ENCODE measurements at places on chromosomes 2 and 18.
A peak's percentile ranks its signal among the peaks of the same experiment; 100 is the strongest.

GRCh38 chr2:42074661-42075060, 26.8 kb downstream of the PKDCC start:
- DNase-seq: no peak

DNA sequence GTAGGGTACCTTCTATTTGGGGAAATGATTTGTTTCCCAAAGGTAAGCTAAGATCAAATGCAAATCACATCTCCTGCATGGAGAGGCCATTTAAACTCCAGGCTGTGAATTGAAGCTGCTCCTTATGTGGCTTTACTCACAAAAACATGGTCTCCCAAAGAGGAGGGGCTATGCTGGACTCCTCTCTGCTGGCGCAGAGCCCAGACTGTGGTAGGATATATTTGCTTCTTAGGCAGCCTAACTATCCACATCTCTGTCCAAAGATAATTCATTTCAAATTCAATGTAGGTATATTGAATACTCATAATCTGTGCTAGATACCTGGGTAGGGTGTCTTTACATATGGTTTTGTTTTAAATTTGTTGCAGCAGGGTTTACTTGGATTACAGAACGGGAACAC, 358.5 kb downstream of the ALK start:
- DNase-seq: no peak

DNA sequence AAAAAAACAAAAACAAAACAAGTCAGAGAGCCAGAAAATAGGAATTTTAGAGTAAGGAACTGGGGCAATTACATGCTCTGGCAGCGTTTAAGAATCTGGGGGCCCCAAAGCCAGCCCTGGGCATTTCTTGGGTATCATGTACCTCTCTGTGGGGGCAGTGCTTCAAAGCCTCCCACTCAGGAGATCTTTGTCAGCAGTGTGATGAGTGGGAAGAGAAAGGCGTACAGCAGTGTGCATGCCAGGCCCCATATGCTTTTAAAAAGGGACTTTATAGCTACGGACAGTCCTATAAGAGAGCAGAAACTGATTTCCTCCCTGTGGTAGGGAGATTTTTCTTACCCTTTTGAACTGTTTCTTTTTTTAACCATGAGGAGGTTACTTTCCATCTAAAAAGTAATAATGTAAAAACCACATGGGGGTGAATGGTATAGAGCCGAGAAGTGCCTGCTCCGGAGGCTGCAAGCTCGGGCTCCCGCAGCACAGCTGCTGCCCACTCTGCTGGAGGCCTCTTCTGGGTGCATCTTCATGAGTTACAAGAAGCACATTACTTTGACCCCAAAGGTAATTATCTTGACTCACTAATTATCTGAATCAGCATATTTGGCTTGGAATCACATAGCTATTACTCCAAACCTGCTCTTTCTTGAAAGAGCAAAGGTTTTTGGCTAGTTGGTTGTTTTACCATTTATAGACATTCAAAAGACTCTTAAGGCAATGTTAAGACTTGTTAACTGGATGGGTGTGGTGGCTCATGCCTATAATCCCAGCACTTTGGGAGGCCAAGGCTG, 46.4 kb downstream of the PROC start:
- DNase-seq: no peak

GRCh38 chr2:167431949-167432348, 543.7 kb downstream of the XIRP2 start:
- DNase-seq: no peak

DNA sequence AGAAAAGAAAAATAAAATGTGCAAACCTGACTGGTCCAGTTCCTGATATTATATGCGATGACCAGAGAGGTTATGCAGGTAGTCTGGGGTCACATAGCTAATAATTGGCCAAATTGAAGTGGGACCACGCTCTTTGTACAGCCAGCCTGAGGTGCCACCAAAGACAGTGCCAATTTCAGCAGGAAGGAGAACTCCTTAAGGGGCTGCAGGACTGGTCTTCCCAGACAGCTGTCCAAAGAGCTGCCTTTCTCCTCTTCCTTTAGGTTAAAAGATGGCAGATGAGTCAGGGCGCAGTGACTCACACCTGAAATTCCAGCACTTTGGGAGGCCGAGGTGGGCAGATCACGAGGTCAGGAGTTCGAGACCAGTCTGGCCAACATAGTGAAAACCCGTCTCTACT, 95.5 kb downstream of the ACKR3 start:
- DNase-seq: no peak

GRCh38 chr18:46426021-46426678, 230.9 kb downstream of the LOXHD1 start:
- DNase-seq: no peak

DNA sequence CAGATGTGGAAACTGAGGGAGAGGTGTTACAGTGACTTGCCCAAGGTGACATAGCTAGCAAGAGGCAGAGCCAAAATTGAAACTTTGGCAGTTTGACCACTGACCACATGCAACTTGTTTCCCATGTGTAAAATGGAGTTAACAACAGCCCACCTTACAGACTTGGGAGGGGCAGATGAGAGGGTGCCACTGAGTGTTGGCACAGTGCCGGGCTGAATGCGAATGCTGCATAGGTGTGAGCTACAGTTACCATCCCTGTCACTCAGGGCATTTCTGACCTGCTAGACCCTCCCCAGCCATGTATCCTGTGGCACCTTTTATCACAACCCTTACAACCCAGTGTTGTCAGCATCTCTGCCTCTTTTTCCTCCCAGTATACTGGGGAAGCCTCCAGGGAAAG, 10.8 kb downstream of the SMARCAL1 start:
- DNase-seq: no peak

GRCh38 chr2:162188451-162188850, 36.4 kb upstream of the GCG start:
- DNase-seq: no peak

DNA sequence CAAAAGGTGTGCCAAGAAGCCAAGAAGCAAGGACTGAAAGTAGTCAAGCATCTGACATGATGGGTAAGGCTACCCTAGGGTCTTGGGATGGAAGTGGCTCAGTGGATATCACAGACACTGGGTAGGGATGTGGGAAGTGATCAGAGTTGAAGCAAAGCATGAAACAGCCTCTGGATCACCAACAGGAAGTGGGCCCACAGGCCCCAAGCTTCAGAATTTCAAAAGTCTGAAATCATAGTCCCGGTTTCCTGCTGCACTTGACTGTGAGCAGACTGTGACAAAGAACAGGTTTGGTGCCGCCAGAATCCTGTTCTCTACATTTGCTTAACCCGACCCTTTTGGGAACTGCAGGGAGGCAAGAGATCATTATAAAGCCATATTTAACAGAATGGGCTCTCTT, 57.4 kb downstream of the SP100 start:
- peak; percentile 43 for DNase-seq

DNA sequence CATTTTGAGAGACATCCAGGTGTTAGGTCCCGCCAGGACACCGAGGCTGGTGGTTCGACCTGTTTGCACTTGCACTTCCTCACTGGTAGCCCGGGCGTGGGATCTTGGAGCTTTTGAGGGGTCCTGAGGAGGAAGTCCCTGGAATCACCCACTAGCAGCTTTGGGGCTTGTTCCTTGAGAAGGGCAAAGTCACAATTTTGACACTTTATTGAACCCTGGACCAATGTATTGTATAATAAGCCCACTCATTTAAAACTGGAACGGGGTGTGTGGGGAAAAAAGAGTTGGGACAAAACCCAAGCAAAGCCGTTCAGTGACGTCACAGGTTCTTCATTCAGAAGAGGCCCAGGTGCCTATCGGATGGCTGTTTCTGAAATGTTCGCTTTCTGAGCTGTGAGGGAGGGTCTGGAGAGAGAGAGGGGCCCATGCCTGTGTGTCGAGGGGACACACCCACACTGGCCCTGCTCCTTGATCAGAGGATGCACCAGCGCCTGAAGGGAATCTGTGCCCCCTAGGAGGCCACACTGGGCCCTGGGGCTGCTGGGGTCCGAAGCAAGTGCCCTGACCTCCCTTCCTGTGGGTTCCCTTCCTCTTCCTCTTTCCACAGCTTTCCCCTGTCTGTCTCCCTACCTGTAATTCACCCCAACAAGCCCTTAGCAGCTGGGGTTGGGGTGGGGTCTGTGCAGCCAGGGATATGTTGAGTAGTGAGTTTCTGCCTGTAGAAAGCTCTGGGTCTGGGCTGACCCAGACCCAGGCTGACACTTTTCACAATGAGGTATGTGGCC, 2.6 kb downstream of the LPIN1 start:
- DNase-seq: no peak

DNA sequence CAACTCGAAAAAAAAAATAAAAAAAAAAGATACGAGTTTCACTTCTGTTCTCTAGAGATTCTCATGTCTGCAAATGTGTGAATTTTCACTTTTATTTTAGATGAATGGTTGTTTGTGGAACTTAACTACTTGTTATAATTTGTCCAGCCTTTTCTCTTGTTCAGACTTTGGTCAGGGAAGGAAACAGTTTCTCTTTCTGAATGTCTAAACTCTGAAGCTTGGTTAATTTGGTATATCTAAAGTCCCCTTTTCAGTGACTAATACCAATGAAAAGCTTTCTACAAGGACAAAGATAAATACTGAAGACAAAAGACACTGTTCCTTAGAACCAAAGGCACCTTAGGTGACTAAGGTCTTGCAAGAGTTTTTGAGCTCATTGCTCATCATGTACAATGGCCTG, 144.4 kb upstream of the PIEZO2 start:
- no peak for DNase-seq

DNA sequence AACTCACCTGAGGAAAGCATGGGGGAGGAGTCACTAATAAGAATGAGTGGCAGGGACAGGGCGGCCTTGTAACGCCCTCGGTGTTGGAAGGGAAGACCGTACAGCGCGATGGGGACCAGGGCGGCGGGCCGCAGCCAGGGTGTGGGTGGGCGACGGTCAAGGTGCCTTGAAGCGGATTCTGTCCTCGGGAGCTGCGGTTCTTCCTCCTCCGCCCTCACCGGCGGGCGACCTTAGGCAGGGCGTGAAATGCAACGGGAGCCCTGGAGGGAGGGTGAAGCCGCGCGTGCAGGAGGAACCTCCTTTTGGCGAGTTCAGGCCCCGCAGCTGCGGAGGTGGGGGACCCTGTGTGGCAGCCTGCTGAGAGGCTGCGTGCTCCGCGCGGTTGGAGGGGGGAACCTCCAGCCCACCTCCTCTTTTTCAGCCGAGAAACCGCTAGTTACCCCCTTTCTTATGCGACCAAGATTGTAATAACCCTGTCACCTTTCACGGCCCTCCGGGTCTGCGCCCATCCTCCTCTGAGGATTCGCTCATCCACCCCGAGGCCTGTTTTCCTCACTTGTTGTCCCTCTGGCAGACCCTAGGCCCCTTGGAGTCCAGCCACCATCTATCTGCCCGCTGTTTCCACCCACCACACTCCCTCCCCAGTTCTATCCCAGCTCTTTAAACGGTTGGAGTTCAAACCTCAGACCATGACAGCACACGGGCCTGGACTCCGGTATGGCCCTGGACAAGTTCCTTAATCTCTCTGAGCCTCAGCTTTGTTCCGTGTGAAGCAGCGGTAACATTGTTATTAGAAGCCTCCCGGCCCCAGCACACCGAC, 823 bp upstream of the RNU2-63P start:
- peak; percentile 74 for DNase-seq

GRCh38 chr2:239131521-239131920, 269.3 kb downstream of the HDAC4 start:
- DNase-seq: no peak

GRCh38 chr2:240604939-240605716, 18.6 kb downstream of the CAPN10 start:
- no peak for DNase-seq

DNA sequence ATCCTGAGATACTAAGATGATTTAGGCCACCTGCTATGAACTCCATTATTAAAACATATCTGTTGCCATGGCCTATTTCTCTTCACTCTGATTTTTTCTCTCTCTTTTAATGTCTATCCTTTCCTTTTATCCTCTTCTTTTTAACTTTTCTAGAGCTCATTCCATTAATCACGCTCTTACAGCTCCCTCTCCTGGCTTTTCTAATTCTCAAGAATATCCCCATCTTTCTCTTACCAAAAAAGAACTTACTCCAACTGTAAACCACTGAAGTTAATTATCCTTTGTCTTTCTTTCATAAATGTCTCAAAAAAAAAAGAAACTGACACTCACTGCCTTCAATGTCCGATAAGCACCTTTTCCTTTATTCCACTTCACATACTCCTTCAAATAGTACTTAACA, 7.9 kb downstream of the PPP3R1 start:
- DNase-seq: no peak

DNA sequence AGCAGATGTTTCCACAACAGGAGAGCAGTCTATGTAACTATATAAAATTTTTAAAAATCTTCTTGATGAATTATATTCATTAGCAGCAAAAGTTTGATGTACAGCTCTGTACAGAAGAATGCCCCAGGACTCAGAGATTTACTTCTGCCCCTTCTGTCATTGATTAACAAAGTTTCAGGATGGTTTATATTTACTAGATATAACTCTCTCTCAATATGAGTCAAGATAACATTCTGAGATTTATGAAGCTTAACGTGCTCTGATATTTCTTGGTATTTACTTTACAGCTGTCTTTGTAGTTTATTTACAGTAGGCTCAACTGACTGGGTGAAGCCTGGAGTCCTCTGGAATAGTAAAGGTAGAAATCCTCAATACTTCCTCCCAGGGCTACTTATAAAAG, 93.6 kb upstream of the HNMT start:
- DNase-seq: peak; percentile 40

DNA sequence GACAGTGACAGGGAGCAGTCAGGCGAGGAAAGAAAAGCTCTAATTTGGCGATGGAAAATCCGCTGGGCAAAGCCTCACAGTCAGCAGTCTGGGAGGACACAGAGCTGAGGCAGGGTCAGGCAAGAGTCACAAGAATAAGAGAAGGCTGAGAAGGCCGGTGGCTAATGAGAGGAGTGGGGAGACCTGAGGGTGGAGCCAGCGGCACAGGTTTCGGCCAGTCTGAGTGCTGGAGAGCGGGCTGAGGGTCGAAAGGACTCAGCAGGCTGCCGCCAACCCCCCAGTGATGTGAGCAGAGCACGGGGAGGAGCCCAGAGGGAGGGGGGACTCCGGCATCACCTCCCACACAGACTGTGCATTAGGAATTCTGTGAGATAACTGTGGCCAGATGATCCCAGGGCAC, 500.6 kb upstream of the MYT1L start:
- DNase-seq: no peak

DNA sequence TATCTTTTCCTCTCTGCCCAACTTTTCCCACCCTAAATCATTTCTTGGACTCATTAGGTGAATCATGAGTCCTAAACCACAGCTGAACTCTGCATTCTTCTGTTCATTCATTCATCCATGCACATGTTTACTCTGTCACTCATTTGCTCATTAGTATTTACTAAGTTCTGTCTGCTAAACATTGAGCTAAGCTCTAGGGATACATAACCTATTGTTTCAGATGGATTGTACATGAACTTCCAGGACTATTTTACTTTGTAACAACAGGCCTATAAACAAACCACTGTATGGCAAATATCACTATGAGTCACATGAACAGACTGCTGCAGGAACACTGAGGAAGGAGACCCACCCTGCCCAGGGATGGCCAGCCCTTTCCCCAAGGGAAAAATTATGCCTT, 14.6 kb upstream of the DYNC2LI1 start:
- peak; percentile 98 for DNase-seq

- no peak for DNase-seq
Measured at GRCh38 chr2:179528576-179529069, 264.0 kb upstream of the SESTD1 start.

GRCh38 chr2:48568547-48568946, 38.6 kb downstream of the STON1 start:
- no peak for DNase-seq

Data from kidney tubule cell (primary cell).